ENCODE measurements at places on chromosomes 11 and 22.

DNA sequence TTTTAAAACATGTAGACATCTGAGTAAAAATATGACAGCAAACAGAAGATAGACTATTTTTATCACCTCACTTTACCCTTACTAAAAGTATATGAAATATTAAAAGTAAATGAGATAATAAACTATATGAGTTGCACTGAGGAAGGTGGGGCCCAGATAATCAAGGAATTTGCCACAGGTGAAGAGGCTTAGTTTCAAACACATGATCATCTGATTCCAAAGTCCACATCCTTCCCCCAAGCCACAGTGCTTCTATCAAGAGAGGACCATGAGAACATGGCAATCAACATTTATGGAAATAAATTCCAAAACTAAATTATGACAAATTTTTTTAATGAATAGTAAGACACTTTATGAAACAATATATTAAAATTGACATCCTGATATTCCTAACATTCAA lies 384.0 kb downstream of the DCDC1 start:
- DNase-seq: no peak

GRCh38 chr11:73393479-73394415 lies 17.5 kb downstream of the RELT start:
- DNase-seq: peak; percentile 38

DNA sequence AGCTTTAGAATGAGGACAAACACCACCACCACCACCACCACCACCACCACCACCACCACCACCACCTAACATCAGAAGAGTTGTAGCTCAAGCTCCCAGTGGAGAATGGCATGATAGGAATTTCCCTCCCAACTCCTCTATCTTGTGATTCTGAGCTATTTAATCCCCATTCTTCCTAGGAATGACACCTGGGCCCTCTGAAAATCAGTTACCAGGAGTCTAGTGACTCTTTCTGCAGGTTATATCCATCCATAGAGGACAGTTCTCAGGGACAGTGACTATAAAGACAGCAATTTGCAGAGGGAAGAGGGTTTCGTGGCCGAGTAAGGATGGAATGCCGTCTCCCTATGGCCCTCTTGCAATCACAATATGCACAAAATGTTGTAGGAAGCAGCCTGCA lies 27.8 kb downstream of the MYH9 start:
- no peak for DNase-seq

DNA sequence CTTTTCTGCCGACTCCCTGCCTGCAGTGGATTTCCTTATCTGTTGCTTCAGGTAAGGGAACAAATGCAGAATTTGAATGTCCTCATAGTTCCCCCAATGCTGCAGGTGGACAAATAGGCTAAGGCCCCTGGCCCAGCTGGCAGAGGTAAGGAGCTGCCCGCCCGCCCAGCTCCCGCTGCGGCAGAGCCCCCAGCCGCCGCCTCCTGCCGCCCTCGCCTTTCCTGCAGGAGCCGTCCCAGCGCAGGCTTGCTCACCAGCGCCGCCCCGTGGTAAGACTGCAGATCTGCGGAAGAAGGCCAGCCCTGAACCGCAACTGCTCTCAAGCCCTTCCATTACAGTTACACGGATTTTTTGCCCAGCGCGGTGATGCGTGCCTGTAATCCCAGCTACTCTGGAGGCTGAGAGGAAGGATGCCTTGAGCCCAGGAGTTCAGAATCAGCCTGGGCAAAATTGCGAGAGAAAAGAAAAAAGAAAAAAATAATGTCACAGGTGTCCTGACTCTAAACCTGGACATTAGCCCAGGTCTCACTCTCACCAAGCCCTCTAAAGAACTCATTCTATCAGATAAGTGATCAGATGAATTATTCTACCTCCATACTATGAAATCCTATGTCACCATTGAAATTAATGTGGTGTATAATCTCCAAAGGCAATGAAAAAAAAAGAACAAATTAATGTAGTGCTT lies 51.2 kb upstream of the EMID1 start:
- DNase-seq: peak; percentile 33

- DNase-seq: peak; percentile 80
These were observed at the start of gene NFRKB for GRCh38 chr11:129895126-129896041. NFRKB (minus strand) TSS chr11:129895578; CDS start chr11:129892849, 2,729 bp downstream.

DNA sequence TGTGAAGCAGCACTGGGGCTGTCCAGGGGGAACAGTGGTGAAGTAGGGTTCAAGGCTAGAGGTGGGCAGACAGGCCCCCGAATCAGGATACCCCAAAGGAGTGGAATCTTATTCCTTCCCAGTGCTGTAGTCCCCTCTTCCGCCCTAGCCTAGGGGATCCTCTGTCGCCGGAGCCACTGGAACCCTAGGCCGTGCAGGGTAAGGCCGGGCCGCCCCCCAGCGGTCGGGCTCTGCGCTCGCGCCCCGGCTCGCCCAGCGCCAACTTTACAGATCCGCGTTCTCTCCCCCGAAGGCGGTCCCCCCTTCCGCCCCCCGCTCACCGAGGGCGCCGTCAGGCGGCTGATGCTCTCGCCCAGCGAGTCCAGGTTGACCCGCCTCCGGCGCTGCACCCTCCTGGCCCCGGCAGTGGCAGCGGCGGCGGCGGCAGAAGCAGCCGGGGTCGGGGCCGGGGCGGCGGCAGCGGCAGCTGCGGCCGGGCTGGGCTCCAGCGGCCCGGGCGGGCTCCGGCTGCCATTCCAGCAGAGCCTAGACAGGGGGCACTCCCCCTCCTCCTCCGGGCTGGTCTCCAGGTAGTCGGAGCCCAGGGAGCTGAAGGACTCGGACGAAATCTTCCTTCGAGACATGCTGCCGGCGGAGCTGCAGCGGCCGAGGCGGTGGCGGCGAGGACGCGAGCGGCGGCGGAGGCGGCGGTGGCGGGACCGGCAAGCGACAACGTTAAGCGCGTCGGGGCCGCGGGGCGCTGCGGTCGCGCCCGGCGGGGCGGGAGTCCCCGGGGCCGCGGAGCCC lies 650 bp downstream of the GUCY1A2 start:
- DNase-seq: no peak

GRCh38 chr11:66478729-66479393 lies 1.4 kb upstream of the DPP3 start:
- no peak for DNase-seq

Data from stimulated activated CD8-positive, alpha-beta memory T cell treated with anti-CD3 and anti-CD28 coated beads, Interleukin-2, amount 100 ng/mL, for 1 hour (primary cell).